Tongue (tissue), 3 donors: ENCODE measurements at places on chromosomes 16 and 17.

DNA sequence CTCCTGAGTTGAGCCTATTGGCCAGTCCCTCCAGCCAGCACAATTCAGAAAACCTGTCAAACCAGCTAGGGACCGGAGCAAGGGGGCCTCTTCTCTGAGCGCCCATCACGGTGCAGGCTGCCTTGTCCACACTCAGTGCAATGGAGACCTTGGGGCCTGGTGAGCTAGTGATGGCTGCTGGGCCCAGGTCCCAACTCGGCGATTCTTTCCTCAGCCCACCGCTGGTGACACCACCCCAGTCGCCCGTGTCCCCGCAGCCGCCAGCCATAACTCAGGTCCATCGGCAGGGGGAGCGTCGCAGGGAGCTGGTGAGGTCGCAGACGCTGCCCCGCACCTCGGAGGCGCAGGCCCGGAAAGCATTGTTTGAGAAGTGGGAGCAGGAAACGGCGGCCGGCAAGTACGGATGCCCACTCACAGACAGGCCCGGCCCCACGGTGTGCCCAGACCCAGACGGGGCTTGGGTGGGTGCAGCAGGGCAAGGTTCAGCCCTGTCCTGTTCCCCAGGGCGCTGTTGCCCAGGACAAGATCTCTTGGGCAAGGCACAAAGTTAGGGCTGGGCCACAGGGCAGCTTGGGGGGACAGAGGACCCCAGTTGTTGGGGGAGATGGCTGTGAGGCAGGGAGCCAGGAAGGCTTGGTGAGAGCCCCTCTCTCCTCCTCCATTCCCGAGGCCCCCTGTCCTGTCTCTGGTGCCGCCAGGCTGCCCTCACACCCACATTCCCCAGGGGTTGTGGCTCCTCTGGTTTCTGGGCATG is 10.8 kb downstream of the SMTNL2 start:
- no peak for DNase-seq

DNA sequence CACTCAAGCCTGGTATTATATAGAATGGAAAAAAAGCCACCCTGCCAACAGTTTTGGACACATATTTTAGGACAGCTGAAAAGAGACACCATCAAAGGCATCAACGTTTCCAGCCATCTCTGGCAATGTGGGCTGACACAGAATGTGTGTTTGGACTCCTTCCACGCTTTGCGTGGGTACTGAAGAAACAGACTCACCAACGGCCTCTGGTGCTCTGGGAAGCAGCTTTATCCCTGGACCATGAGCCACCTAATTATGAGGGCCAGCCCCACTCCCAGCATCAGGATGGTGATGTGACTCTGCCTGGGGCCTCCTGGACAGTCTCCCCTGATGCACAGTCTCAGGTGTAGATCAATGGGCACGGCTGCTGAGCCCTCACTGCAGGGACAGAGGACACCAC is 27.9 kb downstream of the CCDC57 start:
- DNase-seq, result no peak

DNA sequence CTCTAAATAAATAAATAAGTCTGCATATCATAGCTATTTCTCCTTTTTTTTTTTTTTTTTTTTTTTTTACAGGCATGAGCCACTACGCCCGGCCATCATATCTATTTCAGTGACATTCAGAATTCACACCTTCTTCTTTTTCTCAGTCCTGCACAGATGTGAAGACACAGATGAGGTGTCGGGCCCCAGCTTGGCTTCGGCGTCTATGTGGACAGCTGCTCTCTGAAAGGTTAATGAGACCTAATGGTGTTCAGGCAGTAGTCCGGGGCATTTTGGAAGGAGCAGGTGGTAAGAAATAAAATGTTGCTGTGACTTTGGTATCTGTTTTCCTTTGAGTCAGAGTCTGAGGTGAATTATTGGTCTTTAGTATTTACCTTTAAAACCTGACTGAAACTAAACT is 23.6 kb downstream of the TANGO6 start:
- no peak for DNase-seq

GRCh38 chr16:80200079-80200478 is 340.7 kb upstream of the DYNLRB2 start:
- DNase-seq, result no peak

- DNase-seq, result no peak
These were observed 10.0 kb downstream of the GPR179 start for GRCh38 chr17:38333635-38334295.

DNA sequence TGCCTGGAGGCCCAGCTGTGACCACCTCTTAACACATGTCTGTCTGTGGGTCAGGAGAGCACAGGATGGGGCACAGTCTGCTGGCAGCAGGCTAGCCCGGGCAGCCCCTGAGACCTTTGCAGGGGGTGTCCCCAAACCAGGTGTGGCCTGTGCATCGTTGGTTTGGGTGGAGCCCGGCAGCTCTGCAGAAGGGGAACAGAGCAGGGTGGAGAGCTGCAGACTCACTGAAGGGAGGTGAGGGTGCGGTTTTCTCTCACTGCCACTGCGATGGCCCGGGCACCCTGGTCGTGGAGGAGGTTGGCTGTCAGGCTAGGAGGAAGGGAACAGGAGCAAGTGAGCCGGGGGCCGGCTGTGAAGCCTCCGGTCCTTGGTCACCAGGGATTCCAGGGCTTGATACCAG is 28.8 kb downstream of the NLRC3 start:
- DNase-seq, result no peak

- DNase-seq, result no peak
These were observed 8.1 kb upstream of the CBX2 start for GRCh38 chr17:79769570-79770506.

GRCh38 chr17:53313746-53314145 is 509.0 kb upstream of the KIF2B start:
- DNase-seq, result no peak

GRCh38 chr16:9860876-9861275 is 321.4 kb downstream of the GRIN2A start:
- peak; percentile 41 for DNase-seq

GRCh38 chr17:29549177-29549923 is 17.5 kb downstream of the ABHD15 start:
- peak; percentile 50 for DNase-seq

DNA sequence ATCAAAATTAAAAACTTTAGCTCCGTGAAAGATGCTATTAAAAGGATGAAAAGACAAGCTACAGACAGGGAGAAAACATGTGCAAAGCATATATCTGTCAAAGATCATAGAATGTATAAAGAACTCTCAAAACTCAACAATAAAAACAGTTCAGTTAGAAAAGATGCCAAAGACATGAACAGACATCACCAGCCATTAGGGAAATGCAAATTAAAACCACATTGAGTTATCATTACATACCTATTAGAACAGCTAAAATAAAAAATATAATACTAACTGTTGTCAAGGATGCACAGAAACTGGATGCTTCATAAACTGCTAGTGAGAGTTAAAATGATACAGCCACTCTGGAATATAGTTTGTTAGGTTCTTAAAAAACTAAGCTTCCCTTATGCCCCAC is 58.8 kb downstream of the NFATC3 start:
- peak; percentile 21 for DNase-seq

GRCh38 chr16:89359264-89360147 is 130.9 kb downstream of the ANKRD11 start:
- DNase-seq, result peak; percentile 80

DNA sequence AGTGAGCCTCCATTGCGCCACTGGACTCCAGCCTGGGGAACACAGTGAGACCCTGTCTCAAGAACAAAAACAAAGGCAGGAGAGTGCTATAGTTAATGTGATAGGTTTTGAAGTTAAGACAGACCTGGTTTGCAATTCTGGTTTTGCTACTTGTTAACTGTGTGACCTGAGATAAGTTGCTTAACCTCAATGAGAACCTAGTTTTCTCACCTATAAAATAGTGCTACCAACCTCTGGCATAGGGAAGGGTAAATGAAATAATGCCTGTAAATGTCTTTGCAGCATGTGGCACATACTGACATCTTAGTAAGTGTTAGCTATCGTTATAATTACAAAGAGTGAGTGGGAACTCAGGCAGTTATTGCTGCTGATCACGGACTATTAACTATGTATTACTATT is 29.8 kb upstream of the NFATC3 start:
- DNase-seq, result no peak

DNA sequence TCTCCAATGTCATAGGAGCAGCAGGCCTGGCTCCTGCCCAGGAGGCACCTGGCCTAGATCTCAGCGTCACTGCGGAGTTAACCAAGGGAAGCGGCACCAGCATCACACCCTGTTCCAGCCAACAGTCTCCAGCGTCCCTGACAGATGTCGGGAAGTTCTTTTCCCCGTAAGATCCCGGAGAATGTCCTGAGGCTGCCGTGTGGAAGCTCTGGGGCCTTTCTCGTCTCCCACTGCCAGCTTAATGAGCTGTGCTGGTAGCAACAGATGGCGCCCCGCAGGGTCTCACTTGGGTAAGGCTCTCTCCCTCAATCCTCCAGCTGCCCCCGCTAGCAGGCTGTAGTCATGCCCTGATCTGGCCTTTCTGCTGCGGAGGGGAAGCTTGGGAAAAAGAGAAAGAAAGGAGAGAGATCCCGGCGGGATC is 57.5 kb downstream of the MARCHF10 start:
- DNase-seq, result peak; percentile 74

- DNase-seq, result no peak
These were observed 13.1 kb downstream of the FOXN1 start for GRCh38 chr17:28519236-28519635.

DNA sequence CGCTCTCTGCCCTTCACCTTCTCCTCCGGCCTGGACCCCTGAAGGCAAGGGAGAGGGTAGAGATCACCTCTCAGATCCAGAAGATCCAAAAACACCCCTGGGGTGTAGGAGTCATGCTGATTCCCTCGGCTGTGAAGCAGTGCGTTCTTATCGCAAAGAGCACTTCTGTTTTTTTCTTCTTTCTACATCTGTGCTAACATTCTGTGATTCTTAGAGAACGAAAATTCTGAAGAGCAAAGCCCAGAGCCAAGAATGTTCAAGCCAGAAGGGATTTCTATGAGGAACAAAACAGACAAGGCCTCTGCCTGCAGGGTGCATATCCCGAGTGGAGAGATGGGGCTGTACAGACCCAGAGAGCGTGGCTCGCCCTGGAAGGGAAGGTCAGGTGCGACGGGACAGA is 17.2 kb downstream of the NPTX1 start:
- no peak for DNase-seq
